ENCODE measurements at places on chromosomes 6 and 20.
A peak's percentile ranks its signal among the peaks of the same experiment; 100 is the strongest.

DNA sequence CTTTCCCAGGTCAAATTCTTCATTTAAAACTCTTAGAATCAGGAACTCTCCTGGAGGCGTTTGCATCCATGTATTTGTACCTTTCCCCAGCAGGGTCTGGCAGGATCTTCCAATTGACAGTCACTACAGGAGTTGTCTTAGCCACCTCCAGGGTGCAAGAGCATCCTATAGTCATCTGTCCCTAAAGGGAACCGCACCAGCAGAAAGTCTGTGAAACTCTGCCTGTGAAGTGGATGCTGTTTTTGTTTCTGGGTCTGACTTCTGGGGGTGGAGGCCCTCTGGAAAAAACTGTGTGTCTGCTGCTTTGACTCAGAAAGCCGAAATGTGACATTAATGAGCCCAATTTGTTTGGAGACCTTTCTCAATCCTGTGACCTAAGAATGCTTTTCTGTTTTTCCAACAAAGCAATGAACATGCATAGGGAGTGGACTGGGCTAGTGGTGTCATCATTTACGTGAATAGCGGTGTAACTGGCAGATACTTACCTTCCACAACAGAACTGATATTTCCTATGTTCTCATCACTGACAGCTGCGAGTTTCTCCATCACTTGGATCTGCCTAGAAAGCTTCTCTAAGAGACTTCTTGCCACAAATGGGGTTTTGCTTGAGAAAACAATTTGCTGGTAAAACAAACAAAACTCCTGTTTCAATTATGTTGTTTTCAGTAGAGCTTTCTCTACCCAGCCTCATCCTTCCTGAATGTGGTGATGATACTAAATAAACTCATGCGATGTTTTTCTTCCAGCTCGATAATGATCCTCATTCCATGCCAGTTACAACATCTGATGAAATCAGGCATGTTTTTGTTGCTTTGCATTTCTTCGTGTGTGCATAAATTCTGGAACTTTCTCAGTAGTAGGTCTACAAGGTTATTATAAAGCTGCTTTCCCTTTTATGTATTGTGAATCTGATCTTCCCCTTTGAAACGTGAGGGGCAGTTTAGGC lies 33.3 kb upstream of the ARMH2 start:
- DNase-seq, result no peak

- no peak for DNase-seq
Observed at GRCh38 chr6:150907383-150907782, 41.9 kb downstream of the MTHFD1L start.

GRCh38 chr6:26175033-26175427 lies 87.8 kb downstream of the HFE start:
- no peak for DNase-seq

GRCh38 chr6:38909015-38909730 lies 139.4 kb upstream of the GLP1R start:
- no peak for DNase-seq

- no peak for DNase-seq
Observed at GRCh38 chr6:30997301-30997700, 13.0 kb upstream of the MUC22 start.

DNA sequence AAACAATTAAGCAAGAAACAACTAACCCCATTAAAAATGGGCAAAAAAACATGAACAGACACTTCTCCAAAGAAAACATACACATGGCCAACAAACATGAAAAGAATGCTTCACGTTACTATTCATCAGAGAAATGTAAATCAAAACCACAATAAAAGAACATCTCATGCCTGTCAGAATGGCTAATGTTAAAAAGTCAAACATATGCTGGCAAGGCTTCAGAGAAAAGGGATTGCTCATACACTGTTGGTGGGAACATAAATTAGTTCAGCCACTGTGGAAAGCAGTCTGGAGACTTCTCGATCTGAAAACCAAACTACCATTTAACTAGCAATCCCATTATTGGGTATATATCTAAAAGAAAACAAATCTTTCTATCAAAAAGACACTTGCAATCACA lies 217.5 kb downstream of the TINAG start:
- DNase-seq, result no peak

DNA sequence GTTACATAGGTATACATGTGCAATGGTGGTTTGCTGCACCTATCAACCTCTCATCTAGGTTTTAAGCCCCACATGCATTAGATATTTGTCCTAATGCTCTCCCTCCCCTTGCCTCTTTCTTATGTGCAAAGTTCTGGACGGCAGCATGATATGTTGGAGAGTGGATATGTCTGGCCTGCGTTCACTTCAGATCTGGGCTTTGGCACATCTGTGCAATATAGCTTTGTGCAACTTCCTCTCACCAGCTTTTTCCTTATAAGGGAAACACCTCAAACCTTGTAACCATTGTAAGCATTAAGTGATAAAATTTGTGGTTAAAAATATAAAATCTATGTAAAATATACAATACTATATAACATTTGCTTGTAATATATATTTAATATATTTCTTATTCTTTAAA lies 288.0 kb downstream of the PHACTR1 start:
- DNase-seq, result no peak

DNA sequence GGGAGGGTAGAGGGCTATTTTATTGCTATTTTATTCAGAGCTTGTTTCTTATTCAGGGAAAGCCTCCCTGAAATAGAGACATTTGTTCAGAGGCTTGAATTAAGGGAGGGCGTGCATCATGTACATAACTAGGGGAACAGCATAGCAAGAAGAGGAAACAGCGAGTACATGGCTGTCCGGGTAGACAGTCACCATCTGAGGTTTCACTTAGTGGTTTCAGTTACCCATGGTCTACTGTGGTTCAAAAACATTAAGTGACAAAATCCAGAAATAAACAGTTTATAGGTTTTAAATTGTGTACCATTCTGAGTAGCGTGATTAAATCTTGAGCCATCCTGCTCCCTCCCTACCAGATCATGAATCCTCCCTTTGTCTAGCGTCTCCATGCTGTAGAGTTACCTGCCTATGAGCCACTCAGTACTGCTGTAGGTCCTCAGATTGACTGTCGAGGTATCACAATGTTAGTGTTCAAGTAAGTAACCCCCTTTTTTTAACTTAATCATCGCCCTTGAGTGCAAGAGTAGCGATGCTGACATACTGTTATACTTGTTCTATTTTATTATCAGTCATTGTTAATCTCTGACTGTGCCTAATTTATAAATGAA lies 791.5 kb downstream of the TFAP2A start:
- no peak for DNase-seq

- DNase-seq, result no peak
Observed at GRCh38 chr6:96015518-96016333, at the start of gene FUT9. TSS of gene FUT9 (plus strand) at chr6:96015974. CDS start at chr6:96203156, 187,182 bp downstream.

- DNase-seq, result peak; percentile 89
Observed at GRCh38 chr6:27812805-27813492, 99.2 kb downstream of the OR2B2 start.

GRCh38 chr6:134115715-134116074 lies 63.3 kb upstream of the SLC2A12 start:
- DNase-seq, result no peak

DNA sequence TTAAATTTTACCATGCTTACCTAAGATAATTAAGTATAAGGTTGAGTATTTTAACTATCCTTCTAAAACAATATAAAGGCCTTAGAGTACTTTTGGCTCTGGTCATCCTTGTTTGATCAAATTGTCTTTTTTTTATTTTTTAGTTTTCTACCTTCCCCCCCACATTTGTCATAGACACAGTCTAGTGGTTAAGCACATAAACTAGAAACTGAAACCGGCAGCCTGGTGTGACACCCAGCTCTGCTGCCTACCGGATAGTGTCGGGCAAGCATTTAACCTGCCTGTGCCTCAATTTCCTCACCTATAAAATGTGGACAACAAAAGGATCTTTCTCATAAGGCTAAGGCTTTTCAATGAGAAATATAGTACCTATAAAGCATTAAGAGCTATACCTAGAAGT lies 21.6 kb upstream of the TULP4 start:
- peak; percentile 47 for DNase-seq

- DNase-seq, result no peak
Observed at GRCh38 chr20:42093542-42094440, 475.6 kb upstream of the CHD6 start.

DNA sequence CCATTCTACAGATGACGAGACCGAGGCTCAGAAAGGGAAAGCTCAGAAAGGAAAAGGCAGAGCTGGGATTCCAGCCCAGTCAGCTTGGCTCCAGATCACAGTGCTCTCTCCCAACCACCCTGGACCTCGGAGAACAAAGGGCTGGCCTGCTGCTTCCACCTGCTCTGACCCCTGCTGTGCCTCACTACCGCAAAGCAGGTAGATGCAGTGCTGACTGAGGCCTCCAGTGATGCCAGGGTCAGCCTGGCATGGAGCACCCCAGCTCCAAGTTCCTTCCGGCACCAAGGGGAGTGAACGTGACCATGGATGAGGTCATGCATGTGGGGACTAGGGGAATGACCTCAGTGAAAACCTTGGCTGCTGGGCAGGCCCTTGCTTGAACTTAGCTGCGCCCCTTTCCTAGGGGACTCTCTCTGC lies 20.7 kb upstream of the TLDC2 start:
- DNase-seq, result no peak

- DNase-seq, result peak; percentile 67
Observed at GRCh38 chr6:83536034-83536646, 23.8 kb downstream of the PRSS35 start.

GRCh38 chr6:14729129-14729871 lies 516.6 kb upstream of the JARID2 start:
- peak; percentile 24 for DNase-seq

- DNase-seq, result no peak
Observed at GRCh38 chr20:25987073-25987927, 290.6 kb upstream of the ZNF337 start.

All from OCI-M1 (cell line).